RKO (cell line): ENCODE measurements at places on chromosomes 13 and 19.

DNA sequence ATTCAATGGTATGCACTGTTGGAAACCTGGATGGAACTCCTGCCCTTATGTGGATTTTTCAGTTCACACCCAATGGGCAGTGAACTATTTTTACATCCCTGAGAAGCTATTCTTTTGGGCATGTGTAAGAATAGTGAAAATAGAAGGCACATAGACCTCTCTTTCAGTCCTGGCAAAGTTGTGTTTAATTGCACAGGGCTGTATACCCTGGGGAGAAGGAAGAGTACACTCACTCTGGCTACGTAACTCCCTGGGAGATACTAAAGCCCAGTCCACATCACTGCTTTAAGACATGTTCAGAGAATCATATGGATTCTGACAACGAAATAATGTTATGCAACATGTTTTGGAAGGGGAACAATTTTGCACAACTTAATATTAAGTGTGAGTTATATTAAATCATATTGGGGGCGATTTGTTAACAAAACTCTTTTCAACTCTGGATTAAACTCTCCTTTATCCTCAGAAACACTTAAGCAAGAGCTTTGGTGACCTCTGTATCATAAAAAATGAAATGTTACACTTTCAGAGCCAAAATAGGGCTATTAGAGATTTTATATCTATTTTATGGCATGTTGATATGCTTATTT, 166.1 kb downstream of the DCT start:
- DNase-seq = no peak

DNA sequence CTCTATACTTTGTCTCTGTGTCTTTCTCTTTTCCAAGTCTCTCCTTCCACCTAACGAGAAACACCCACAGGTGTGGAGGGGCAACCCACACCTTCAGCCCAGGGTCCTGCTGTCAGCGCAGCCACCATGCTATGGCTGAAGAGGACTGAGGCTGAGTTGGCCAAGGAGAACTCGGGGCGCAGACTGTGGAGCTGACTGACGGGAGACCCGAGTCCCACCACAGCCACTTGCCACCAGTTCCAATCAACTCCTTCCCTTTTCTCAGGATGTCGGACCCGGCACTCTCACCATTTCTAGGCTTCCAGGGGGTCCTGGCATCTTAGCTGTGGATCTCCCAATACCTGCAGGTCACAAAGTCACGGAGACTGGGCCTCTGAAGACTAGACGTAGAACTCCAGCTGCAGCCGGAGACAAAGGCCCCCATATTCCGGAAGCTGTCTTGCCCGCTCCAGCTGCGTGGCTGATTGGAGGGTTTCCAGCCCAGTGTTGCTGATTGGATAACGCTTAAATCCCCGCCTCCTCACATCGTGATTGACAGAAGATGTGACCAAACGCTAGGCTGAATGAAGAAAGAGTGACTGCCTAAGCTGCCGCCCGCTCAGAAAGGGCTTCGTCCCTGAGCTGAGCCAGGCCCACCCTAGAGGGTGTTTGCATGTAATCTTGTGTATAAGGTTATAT, 63.6 kb downstream of the ZNF429 start:
- no peak for DNase-seq

GRCh38 chr13:51820016-51820597, 16.1 kb upstream of the DHRS12 start:
- no peak for DNase-seq

- DNase-seq = no peak
Measured at GRCh38 chr19:16018801-16019551, 57.3 kb upstream of the TPM4 start.

DNA sequence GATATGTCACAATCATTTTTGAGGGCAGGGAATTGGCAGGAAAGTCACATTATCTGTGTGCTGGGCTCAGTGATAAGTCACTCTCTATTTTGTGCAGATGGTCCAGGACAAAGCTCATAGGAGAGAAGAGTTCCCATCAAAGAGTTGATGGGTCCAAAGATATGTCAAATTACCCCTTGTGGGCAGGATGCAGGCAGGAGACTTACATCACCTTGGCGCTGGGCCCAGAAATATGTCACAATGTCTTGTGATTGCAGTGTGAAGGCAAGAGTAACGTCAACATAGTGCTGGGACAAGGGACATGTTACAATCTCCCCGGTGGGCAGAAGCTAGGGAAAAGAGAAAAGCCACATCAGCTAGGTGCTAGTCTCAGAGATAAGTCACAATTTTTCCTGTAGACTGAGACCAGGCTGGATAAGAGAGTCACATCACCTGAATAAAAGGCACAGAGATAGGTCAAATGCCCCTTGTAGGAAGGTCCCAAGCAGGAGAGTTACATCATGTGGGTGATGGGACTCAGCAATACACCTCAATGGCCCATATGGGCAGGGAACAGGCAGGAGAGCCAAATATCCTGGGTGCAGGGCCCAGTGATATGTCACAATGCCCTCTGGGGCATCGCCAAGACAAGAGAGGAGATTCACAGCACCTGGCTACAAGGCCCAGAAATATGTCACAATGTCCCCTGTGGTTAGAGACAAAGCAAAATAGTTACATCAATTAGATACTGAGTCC, 47.9 kb downstream of the ZNF99 start:
- DNase-seq = no peak

- no peak for DNase-seq
Measured at GRCh38 chr13:78299832-78300623, 303.3 kb downstream of the POU4F1 start.

- no peak for DNase-seq
Measured at GRCh38 chr13:73336773-73337172, 278.0 kb downstream of the KLF5 start.

DNA sequence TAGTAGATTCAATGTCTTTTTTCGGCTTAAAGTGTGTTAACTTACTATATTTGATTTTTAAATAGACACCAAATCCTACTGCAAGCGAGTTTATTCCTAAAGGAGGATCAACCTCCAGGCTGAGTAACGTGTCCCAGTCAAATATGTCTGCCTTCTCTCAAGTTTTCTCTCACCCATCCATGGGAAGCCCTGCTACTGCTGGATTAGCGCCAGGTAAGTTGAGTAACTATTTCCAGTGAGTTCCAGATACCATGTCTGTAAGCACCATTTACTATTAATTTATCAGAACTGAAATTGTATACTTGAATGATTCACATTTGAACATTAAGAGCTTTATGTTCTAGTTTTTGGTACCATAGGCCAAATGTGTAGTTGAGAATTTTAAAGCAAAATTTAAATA, 81.8 kb downstream of the PAN3 start:
- peak; percentile 2 for DNase-seq

DNA sequence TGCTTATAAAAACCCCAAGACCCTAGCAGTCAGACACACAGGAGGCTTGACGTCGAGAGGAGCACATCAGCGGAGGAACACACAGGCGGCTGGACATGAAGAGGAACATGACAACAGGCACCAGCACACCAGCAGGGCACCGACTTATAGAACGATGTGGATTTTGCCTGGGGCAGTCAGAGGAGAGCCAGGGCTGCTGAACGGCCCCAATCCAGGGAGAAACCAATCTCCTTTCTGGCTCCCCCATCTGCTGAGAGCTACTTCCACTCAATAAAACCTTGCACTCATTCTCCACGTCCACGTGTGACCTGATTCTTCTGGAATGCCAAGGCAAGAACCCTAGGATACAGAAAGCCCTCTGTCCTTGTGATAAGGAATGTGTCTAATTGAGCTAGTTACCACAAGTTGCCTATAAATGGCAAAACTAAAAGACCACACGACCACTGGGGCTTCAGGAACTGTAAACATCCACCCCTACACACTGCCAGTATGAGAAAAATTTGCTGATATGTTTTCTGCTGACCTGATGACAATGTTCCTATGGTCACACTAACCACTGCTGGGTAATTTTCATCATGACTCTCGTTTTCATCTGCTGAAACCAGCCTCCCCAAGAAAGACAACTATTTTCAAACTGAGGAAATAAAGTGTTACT, 35.8 kb upstream of the CEACAM21 start:
- DNase-seq = no peak

DNA sequence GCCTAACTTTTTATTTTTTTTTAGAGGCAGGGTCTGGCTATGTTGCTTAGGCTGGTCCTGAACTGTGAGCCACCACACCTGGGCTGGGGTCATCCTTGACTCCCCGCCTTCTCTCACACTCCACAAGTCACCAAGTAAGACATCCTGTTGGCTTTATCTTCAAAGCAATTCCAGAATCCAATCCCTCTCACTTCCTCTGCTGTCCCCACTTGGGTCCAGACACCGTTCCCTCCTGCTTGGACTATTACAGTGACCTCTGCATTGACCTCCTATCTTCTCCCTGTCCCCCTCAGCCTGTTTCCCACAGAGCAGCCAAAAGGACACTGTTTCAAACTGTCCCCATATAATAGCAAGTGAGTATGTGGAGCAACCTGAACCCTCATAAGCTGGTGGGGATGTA, 4.7 kb upstream of the GNG8 start:
- DNase-seq = no peak

DNA sequence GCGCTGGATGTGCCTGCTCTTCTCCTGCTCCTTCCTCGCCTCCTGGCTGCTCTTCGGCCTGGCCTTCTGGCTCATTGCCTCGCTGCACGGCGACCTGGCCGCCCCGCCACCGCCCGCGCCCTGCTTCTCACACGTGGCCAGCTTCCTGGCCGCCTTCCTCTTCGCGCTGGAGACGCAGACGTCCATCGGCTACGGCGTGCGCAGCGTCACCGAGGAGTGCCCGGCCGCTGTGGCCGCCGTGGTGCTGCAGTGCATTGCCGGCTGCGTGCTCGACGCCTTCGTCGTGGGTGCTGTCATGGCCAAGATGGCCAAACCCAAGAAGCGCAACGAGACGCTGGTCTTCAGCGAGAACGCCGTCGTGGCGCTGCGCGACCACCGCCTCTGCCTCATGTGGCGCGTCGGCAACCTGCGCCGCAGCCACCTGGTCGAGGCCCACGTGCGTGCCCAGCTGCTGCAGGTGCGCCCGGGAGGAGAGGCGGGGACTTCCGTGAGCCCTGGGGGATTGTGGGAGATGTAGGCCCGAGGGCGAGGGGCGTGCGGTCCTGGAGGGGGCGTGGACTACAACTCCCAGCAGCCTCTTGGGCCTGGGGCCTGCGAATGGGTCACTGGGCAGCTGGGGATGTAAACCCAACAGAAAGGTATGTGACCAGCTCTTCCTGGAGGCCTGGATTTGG, 6.7 kb downstream of the KCNJ14 start:
- no peak for DNase-seq

GRCh38 chr13:39052944-39053343, 14.7 kb downstream of the NHLRC3 start:
- no peak for DNase-seq

- DNase-seq = no peak
Measured at GRCh38 chr19:24101459-24102115, 14.6 kb downstream of the ZNF254 start.

DNA sequence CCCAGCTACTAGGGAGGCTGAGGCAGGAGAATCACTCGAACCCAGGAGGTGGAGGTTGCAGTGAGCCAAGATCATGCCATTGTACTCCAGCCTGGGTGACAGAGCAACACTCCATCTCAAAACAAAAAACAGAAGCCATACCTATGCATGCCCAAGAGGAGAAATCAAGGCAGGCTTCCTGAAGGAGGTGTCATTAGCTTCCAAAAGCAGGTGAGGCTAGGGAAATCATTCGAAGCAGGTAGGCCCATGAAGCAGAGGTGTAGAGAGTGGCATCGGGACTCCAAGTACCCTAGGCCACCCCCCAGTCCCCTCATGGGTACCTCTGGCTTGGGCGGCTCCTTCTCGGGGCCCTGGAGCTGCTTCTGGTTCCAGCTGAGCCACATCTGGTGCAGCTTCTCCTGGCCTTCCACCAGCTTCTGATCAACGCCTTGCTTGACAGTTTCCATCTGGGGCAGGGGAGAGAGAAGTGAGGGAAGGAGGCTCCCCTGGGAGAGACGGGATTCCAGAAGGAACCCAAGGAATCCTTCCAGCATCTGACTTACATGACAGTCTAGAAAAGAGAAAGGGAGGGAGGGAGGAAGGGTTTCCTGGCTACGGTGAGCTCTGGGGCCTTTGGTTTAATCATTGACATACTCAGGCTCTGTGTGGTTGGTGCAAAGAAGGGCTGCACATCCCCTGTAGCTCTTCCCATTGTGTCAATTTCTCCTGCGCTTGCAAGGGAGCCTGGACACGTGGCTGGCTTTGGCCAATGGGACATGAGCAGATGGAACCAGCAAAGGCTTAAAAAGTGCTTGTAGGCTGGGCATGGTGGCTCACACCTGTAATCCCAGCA, 13.1 kb upstream of the TICAM1 start:
- DNase-seq = no peak
